ENCODE measurements at places on chromosomes 2 and 18. TPM values are rescaled to one million over a fixed set of nuclear protein-coding genes. Genes with fewer than 3 reads are reported as not detected.

The NETO1 gene
- total RNA-seq, result 44.1 TPM

The ZCCHC2 gene
- total RNA-seq, result 16.6 TPM

The SATB2 gene
- total RNA-seq, result 826 TPM

The RUFY4 gene
- total RNA-seq, result not detected

The RAX gene
- not detected for total RNA-seq

The CDH19 gene
- not detected for total RNA-seq

The GATA6 gene
- total RNA-seq, result not detected

The TBC1D8 gene
- 12.5 TPM for total RNA-seq

The C2orf80 gene
- total RNA-seq, result 21.0 TPM

The VWA3B gene
- total RNA-seq, result 1.3 TPM

The FBXO36 gene
- total RNA-seq, result 8.1 TPM

The ABCB11 gene
- total RNA-seq, result 1.6 TPM

Measured in parietal lobe (tissue), 2 donors.